Astrocyte of the cerebellum (primary cell): ENCODE measurements at places on chromosomes 4 and X.
A peak's percentile ranks its signal among the peaks of the same experiment; 100 is the strongest.

GRCh38 chr4:7134737-7135388, 57.5 kb upstream of the SORCS2 start:
- DNase-seq, result peak; percentile 89

- peak; percentile 31 for DNase-seq
These were observed 10.9 kb downstream of the HHIP start for GRCh38 chr4:144656850-144657249.

GRCh38 chrX:45710081-45710801, 509.6 kb upstream of the DIPK2B start:
- peak; percentile 82 for DNase-seq

DNA sequence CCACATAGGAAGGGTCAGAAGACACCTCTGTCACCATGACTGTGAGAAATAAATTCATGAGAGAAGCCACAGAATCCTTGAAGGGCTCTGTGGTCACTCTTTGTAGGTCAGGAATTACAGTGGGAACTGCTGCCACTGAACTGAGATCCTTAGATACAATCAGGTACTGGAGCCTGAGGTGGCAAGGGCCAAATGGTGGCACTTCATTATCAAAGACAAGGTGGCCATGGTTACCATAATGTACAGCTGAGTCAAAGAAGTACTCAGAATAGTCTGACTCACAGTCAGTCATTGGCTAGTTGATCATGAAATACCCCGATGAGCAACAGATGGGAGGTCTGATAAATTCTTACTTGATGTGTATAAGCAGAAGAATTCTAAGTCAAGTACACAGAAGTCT, 131.9 kb downstream of the RTL3 start:
- no peak for DNase-seq

GRCh38 chrX:114970806-114971205, 46.6 kb downstream of the IL13RA2 start:
- DNase-seq, result no peak

- DNase-seq, result no peak
These were observed 434 bp upstream of the TMEM255A start for GRCh38 chrX:120311727-120312063.

DNA sequence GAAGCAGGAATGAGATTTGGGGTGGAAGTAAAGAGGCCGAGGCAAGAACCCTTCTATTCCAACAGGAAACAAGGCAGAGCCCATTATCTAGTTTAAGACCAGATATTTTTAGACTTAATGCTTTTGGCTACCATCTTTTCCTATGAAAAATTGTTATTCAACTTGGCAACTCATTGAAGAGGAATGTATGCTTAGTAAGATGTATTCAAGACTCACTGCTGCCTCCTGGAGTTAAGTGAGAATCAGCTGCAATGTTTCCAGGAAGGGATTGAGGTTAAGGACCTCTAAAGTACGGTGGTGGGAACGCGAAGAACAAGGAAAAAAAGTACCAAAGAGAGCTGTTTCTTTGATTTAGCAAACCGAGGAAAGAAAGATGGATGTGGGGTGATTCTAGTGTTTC, 89.1 kb downstream of the RAPGEF2 start:
- DNase-seq, result peak; percentile 24

DNA sequence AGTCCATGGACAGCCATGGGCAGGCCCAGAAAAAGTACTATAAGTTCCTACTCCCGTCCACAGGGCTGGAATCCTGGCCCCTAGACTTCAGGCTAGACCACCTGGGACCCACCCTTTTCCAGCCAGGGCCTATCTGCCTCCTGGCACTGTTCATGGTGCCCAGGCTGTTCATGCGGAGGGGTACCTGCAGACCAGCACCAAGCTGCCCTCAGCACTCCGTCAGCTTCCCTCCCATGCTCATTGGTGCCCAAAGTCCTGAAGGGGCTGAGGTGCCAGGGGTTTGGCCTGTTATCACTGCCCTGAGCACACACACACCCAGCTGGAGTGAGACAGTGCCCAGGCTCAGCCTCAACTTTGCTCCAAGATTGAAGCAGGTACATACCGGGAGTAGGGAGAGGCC, 477.7 kb downstream of the STPG2 start:
- no peak for DNase-seq

- DNase-seq, result no peak
These were observed 19.1 kb upstream of the PHF8 start for GRCh38 chrX:54063361-54063760.

- no peak for DNase-seq
These were observed 512 bp upstream of the TMEM131L start for GRCh38 chr4:153465615-153466080.

- DNase-seq, result no peak
These were observed 326.8 kb downstream of the RAPGEF2 start for GRCh38 chr4:159429693-159430035.

DNA sequence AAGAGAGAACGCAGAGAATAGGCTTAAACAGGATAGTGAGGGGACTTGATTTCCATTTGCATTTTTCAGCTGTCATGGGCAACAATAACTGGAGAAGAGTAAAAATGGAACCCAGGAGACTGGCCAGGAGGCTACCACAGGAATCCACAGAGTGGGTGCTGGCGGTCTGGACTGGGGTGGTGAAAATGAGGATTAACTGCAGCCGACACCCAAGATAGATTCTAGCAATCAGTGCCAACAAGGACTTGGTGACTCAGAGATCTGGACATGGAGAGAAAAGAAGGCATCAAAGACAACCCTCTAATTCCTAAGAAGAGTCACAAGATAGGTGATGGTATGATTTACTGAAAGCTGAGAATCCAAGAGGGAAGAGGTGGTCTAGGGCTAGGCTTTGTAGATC, 102.8 kb downstream of the ATP8A1 start:
- no peak for DNase-seq

DNA sequence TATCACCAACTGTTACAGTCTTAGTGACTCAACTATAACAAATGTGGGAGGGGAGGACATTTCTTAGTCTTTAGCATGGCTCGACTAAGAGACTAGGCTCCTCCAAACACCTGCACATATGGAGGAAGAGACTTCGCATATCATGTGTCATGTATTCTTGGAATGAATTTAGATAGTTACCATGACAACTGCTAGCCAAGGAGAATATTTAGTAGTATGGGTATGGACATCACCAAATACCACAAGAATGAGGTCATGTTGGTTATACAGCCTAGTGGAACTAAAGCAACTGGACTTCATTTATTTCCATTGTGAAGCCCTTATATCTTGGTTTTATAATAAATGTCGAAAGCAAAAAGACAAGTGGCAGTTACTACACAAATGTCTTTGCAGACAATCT, 512.3 kb downstream of the CFAP47 start:
- DNase-seq, result peak; percentile 38

DNA sequence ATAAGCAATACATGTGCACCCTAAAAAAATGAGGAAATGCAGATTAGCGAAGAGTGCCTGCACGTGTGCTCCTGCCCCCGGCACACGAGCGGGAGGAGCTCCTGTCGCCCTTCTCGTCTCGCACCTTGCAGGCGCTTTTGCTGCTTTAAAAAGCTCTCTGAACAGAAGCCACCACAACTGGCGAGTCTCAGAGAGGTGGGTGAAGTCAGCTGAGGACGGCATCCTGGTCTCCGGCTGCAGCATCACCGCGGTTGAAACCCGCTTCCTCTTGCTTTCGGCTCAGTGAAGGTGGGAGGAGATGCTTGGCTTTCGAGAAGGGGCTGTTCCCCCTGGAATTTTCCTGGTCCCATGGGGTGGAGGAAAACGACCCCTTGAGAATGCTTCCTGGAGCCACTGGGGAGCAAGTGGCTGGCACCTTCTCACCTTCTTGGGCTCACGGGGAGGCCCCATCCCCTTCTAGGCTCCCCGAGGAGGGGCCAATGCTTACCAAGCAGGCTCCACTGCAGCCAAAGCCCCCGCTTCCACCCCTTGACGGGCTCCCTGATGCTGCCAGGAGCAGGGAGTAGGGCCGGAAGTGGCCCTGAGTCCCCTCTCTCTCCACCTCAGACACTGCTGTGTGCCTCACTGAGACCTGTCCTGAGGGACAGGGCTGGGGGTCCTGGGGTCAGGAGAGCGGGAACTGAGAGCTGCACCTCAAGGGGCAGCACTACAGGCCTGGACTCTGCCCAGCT, 29.2 kb upstream of the MXD4 start:
- no peak for DNase-seq

GRCh38 chr4:146098397-146098796, 77.1 kb upstream of the LSM6 start:
- no peak for DNase-seq

DNA sequence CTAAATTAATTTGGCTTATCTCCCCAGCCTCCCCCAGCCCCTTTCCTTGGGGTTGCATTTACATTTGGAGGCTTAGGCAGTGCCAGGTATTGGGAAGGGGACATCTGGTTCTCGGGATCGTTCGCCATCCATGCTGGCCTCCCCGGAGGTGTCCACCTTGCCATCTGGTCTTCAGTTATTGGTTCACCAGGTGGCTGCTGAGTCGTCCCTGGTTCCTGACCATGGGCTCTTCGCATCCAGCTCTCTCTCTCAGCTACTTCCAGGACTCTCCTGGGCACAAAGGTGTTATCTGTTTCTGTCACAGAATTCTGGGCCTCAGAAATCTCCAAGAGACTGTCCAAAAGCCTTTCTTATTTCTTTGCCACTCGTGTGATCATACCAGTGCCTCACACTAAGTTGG, 75.4 kb upstream of the SCOC start:
- no peak for DNase-seq

DNA sequence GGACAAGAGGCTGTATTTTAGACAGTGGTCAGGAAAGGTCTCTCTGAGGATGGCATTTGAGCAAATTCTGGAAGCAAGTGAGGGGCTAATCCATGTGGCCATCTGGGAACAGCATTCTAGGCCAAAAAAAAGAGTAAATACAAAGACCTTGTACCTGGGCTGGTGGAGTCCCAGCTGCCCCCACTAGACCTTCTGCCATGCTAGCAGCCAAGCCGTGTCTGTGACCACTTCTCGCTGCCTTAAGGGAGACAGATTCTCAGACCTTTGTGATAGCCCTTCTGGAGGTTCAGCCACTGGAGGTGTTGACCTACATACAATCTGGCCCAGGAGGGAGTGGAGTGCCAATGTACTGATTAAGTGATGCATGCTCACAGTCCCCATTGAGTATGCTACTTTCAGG, 506.2 kb downstream of the MID1IP1 start:
- DNase-seq, result no peak

GRCh38 chrX:3728454-3728853, 15.0 kb upstream of the PRKX start:
- no peak for DNase-seq

DNA sequence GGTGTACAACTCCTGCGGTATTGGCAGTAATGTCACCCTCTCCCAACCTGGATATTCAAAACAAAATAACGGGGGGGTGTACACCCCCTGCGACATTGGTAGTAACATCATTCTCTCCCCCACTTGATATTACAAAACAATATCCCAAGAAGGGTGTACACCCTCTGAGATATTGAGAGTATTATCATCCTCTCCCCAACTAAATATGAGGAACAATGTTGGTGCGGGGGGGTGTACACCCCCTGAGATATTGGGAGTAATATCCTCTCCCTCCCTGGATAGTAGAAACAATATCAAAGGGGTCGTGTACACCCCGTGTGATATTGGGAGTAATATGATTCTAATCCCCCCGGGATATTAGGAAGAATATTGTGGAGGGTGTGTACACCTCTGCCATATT, 71.4 kb upstream of the ADGRA3 start:
- no peak for DNase-seq

DNA sequence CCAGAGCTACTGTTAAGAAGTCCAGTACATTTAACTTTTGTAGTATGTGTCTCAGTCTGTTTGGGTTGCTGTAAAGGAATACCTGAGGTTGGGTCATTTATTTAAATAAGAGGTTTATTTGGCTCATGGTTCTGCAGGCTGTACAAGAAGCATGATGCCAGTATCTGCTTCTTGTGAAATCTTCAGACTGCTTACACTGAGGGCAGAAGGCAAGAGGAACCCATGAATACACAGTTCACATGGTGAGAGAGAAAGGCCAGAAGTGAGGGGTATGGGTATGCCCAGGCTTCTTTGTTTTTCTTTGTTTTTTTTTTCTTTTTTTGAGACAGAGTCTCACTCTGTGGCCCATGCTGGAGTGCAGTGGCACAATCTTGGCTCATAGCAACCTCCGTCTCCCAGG, 6.0 kb upstream of the CISD2 start:
- DNase-seq, result no peak
